ENCODE measurements at places on chromosomes 6 and 20.

GRCh38 chr6:68639211-68639610, 4.1 kb downstream of the ADGRB3 start:
- DNase-seq, result no peak

GRCh38 chr20:51541189-51542032, 1.1 kb downstream of the NFATC2 start:
- peak; percentile 48 for DNase-seq

- DNase-seq, result no peak
These were observed 15.3 kb upstream of the CCN2 start for GRCh38 chr6:131966443-131966842.

DNA sequence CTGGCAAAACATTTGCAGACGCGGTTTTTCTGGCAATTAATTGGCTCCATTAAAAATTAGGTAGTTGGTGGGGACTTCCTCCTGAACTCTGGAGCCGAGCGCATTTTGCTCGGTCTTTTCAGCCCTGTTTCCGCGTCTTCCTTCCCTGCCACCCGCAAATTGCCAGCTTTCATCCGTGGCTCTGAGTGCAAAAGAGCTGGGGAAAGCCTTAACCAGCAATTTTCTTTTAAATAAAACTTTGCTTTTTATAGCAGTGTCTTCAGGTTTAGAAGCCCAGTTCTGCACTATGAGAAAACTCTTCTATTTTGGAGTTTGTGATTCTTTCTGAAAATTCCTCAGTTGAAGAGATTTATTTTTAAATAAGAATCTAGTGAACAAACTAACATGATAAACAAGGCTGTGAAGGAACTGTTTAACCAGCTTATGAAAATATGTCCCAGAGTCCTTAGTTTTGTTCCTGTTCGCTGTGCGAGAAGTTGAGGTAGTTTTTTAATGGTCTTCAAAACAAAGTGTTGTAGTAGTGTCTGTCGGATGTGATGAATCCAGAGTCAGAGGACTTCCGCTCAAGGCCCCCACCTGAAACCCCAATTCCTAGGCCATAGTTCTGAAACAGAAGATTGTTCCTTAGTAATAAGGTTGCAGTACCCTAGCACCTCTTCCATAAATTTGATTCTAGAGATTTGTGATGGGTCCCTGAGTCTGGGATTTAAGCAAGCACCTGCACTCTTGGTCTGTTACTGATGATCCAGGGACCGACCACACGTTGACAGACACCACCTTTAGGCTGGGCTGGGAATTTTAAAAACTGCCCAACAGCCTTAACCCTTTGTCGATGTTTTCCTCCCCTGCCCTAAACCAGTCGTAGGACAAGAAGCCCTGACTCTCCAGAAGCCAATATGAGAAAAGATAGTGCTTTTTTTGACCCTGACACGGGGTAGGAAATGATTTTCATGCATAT, 950 bp downstream of the KCTD20 start:
- peak; percentile 15 for DNase-seq

GRCh38 chr20:1934721-1935573, 39.7 kb downstream of the SIRPA start:
- DNase-seq, result peak; percentile 57

GRCh38 chr20:13990465-13990864, at the start of gene SEL1L2:
TSS of gene SEL1L2 (minus strand) at chr20:13990614. CDS start at chr20:13990534, 80 bp downstream.
- DNase-seq, result no peak

DNA sequence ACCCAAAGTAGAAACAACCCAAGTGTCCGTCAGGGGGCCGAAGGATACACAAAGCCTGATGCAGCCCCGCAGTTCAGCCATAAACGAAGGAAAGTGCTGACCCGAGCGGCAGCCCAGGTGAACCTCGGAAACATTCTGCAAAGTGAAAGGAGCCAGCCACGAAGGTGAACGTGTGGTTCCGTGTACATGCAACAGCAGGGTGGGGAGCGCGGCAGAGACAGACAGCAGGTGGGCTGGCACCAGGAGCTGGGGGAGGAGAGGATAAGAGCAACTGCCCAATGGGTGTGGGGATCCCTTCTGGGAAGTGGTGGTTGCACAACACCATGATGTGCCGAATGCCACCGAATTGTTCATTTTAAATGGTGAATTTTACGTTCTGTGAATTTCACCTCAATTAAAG, 341.8 kb downstream of the ZFAND3 start:
- DNase-seq, result no peak

DNA sequence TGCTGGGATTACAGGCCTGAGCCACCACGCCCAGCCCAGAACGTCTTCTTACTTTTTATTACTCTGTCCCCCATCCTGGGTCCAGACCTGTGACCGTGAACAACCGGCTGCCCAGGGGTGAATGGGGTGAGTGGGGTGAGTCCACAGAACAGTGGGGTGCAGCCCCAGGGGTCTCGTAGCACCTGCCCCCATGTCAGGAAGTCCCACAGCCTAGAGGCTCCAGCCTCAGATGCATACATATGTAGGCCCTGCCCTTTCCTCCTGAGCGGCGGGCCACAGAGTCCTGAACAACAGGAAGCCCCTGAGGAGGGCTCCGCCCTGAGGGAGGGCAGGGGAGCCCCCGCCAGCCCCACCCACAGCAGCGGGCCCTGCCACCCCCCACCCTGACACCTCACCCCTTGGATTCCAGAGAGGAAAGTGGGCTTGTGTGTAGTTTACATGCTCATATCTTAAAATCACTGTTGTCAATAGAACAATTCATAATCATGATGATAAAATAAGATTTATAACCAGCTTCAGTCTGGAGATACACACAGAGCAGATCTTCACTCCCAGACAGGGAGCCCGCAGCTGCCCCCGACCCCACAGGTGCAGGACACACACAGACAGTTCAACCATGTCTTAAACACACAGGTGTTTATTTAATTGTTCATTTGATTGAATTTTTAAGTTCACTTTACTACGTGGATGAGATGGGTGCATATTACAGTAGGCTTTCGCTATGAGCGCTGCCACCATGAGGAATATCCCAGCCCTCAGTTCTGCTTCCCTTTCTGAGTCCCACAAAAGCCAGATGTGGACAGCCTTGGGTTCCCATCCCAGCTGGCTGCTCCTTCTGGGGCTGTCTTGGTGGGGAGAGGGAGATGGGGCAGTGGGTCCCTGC, 12.4 kb upstream of the GMEB2 start:
- DNase-seq, result no peak

DNA sequence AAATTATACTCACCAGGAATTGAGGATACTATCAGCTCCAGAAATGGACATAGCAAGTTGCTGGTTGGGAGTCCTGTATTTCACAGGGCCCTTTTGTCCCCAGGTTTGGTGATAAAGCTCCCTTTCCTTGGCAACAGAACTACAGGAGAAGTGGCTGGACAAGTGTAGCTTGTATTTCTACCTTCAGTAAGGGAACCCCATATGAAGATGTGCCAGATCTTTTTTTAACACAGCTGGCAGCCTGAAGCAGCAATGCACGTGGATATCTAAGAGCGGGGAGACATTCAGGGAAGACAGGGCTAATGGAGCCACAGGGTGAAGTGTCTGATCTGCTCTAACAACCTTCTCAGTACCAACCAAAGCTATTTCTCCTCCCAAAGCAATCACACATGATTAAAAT, 373.9 kb upstream of the ID4 start:
- no peak for DNase-seq

- peak; percentile 42 for DNase-seq
These were observed 52.3 kb downstream of the MBOAT1 start for GRCh38 chr6:20159781-20160540.

GRCh38 chr6:47817749-47818148, 35.9 kb downstream of the OPN5 start:
- no peak for DNase-seq

GRCh38 chr20:3222635-3223600, 13.6 kb downstream of the ITPA start:
- no peak for DNase-seq

DNA sequence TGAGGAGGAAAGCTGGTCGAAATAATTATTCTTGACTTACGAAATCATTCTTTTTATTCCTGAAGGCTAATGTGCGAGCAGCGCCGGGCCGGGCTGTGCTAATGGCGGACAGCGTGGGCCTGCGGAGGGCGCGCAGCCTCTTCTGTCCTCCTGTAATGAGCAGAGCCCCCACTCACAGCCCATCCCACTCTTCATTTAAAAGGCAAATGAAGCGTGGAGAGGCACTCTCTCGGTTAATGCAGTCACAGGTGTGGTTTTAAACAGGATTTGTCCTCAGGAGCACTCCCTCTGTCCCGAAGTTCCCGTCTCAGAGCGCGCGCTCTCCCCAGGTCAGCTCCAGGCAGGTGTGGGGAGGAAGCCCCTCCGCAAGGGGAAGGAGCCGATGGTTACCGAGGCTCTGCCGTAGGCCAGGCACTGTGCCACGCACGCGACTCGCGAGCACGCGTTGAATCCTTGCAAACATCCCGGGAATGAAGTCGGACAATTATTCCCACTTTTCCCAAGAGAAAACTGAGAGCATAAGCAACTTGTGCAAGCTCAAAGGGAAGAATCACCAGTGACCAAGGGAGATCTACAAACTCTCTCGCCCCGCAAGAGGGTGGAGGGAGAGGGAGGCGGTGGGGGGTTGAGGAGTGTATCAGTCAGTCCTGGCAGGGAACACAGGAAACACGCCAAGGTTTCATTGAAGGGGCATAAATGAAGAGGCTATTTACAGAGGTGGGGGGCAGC, 35.5 kb upstream of the ZFAND3 start:
- no peak for DNase-seq

- no peak for DNase-seq
These were observed 358.2 kb downstream of the QKI start for GRCh38 chr6:163772701-163773100.

- no peak for DNase-seq
These were observed 28.2 kb upstream of the TBXT start for GRCh38 chr6:166195860-166196238.

All from HFFc6 (cell line).